ENCODE measurements at places on chromosomes 16 and 17. TPM values are rescaled to one million over a fixed set of nuclear protein-coding genes. Genes with fewer than 3 reads are reported as not detected.

The ZNF688 gene
- 22.7 TPM for total RNA-seq

DNA sequence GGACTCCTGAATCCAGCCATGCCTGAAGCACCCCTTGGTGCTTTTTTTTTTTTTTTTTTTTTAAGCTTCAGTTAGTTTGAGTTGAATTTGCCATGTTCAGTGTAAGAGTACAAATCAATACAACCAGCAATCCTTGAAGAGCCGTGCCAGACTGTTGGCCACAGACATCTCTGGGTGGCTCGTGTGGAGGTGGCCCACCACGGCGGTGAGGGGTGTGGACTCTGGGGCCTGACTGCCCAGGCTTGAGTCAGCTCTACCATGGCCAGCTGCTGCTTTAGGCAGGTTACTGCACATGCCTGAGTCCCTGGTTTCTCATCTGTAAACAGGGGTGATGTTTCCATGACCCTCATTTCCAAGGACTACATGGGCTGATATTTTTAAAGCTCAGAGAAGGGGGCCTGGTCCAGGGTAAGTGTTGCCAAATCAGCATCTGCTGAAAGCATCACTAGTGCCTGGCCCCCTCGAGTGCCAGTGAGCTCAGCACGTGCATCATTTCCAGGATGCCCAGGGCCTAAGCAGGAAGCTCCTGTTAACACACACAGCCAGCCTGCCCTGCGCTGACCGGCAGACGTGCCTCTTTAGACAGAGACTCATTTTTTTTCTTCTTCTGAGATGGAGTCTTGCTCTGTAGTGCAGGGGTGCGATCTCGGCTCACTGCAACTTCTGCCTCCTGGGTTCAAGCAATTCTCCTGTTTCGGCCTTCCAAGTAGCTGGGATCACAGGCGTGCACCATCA lies 90.1 kb downstream of the DNAH17 start:
- DNase-seq = no peak

DNA sequence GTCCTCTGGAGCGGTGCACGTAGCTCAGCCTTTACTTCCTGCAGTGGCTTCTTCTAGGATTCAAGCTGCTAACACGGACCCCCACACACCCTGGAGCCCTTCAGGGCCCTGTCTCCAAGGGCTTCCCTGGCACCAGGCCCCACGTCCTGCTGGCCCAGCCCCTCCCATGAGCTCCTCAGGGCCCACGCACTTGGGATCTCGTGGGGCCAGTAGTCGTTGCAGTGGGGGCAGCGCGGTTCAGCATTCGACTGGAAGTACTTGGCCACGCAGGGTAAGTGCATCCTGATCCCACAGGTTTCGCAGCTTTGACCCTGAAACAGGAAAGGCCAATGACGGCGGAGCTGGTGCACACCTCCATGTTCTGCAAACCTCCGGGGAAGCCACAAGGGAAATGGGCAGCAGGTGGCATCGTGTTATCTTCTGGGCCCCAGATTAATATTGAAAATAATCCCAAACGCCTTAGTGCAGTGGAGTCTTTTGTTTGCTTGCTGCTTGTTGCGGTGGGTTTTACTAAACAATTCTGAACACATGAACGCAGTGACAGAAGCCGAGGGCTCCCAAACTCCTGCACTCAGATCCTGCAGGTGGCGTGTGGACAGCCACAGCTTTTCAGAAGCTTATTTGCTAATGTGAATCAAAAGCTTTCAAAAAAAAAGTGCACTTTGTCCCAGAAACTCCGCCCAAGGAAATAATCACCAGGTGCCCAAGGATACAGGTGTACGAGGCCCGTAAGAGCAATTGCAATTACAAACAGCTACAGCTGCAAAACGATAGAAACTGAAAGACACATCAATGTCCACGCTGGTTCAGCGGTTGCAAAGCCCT lies 22.4 kb downstream of the KDM8 start:
- no peak for DNase-seq

DNA sequence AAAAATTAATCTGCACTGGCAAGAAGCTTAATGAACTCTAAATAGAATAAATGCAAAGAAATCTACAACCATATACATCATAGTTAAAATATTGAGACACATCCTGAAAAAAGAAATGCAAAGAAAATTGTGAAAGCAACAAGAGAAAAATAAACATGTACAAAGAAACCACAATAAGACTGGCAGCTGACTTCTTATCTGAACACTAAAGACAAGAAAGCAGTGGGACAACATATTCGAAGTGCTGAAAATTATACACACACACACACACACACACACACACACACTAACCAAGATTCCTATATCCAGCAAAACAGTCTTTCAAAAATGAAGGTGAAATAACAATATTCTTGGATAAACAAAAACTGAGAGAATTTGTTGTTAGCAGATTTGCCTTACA lies 366.5 kb upstream of the C16orf82 start:
- DNase-seq = no peak

The LGALS9B gene
- total RNA-seq = not detected

The TUBG2 gene
- total RNA-seq = 19.1 TPM
